ENCODE measurements at places on chromosomes 1 and 21. TPM values are rescaled to one million over a fixed set of nuclear protein-coding genes. Genes with fewer than 3 reads are reported as not detected.

The CIART gene
- 6.7 TPM for total RNA-seq

DNA sequence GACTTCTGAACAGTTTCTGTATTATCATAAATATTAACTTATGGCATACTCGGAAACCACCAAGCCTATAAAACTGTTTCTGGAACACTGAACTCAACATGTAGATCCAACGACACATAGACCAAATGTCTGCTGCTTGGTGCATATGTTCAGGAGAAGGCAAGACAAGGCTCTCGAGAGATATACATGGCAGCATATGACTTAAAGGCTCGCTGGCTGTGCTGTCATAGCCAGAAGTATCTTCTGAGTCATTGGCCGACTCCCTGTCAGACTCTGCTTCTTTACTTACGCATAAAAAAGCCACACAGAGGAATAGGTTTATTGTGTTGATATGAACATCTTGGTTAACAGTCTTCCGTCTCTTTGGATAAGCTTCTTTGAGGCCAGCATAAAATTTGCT is 60.6 kb downstream of the LYST start:
- no peak for DNase-seq

GRCh38 chr1:184362876-184363275 is 24.0 kb upstream of the C1orf21 start:
- DNase-seq: no peak

The UTS2 gene
- total RNA-seq: 1.3 TPM

The ZBTB18 gene
- 8.8 TPM for total RNA-seq

Data from posterior vena cava (tissue), 2 donors.